ENCODE measurements at places on chromosomes 3 and 15.

- no peak for DNase-seq
Measured at GRCh38 chr15:36738817-36739216, 159.4 kb downstream of the CDIN1 start.

DNA sequence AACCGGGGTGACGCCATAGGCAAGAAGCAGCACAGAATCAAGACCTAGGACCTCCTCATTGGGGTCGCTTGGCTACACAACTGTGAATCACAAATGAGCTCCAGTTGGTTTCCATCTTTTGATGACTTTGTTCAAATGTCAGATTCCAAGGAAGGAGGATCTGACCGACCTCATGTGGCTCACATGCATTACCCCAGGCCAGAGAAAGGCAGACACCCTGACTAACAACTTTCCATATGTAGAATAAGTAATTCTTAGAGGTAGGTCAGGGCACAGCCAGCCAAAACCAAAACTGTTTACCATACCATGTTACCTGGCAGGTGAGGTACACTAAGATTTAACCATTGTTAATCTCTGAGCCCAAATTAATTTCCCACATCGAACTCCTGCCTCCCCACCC lies 96.5 kb downstream of the CCNL1 start:
- DNase-seq: no peak

DNA sequence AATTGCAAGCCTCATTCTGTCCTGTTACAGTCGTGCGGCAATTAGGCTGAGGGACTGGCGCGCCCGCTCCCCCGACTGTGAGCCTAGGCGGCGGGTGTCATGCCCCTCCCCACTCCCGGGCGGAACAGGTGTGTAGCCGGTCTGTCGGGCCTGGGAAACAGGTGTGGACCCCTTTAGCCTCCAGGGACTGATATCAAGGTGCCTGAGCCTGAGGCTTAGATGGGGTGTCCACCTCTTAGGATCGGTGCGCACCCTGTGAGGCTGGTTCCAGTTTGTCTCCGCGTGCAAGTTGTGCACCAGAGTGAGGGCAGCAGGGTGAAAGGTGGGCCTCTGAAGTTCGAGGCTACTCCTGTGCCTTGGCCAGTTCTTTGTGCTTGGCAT lies 686 bp downstream of the VPS8 start:
- no peak for DNase-seq

GRCh38 chr3:16092923-16093322 lies 81.6 kb upstream of the GALNT15 start:
- no peak for DNase-seq

DNA sequence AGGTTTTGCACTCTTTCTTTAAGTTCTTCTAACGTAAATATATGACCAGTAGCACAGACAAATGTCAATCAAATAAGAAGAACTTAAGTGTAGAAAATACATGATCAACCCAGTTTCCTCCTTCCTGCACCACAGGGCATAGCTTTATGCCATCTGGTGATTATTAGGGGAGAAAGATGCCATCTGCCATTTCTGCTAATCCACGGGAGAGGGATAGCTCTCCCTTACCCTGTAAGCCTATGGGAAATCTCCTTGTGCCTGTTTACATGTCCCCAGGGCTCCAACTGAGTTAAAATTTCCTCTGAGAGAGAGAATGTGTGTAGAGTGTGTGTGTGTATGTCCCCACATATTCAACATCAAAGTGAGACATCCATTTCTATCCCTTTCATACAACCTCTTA lies 135.9 kb downstream of the RSL24D1 start:
- no peak for DNase-seq

DNA sequence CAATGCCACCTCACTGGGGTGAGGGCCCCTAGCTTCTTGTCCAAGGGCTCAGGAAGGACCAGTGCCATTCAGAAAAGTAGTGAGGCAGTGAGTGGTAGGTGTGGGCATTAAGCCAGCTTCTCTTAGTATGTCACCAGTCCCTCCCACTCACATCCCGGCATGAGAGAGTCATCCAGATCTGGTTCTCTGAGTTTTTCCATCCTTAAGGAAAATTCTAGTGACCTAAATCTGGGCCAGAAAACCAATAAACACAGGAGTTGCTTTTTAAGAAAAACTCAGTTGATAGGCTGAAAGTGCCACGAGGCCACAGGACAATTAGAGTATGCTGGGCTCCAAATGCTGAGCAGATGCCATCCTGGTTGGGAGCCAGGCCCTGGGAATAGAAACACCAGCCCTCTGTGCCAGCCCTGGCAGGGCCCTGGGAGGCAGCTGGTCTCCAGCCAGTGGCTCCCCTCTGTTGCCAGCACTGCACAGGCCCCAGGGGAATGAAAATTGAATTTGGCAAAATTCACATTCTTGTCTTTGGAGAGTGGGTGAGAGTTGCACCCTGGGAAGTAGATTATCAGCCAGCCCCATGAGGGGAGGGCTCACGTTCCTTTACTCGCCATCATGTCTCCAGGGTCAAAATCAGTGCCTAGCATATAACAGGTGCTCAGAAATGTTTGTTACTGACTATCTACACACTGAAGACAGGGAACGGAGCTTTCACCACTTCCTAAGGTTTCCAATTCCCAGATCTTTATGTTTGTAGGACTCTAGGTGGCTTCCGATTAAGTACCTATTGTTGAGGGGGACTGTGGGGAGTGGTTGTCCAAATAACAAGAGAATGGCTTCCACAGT lies 52.8 kb downstream of the FAM43A start:
- no peak for DNase-seq

- DNase-seq: no peak
Measured at GRCh38 chr15:52225230-52225629, 34.0 kb upstream of the GNB5 start.

- no peak for DNase-seq
Measured at GRCh38 chr3:157174290-157174648, 14.3 kb upstream of the CCNL1 start.

GRCh38 chr15:71549091-71549490 lies 261.3 kb upstream of the NR2E3 start:
- DNase-seq: no peak

- no peak for DNase-seq
Measured at GRCh38 chr3:14897266-14897665, 50.1 kb upstream of the NR2C2 start.

DNA sequence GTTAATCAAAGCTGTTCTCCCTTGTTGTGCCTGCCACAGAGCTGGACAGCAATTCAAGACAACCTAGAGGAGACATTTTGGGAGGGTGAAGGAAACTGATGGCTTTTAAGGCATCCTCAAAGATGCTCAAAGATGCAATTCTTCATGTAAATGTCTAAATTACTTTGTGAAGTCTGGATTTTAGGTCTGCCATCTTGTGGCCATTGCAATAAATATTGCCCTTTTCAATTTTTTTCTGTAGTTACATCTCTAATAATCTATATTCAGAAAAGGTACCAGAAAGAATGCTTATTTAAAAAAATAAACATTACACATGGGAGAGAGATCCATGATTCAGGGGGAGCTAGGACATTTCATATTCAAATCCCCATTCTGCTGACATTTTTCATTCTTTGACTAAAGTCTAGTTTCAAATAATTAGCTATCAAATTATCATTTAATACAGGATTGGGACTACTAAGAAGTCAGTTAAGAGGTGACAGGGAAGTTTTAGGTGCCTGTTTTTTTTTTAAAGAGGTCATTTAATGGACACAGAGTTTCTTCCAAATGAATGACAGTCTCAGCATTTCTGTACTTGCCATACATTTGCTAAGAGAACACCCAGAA lies 259.8 kb upstream of the WNT5A start:
- DNase-seq: no peak

- no peak for DNase-seq
Measured at GRCh38 chr15:29968099-29968894, 114.5 kb upstream of the GOLGA8J start.

- no peak for DNase-seq
Measured at GRCh38 chr15:94272251-94272898, 41.0 kb downstream of the MCTP2 start.

DNA sequence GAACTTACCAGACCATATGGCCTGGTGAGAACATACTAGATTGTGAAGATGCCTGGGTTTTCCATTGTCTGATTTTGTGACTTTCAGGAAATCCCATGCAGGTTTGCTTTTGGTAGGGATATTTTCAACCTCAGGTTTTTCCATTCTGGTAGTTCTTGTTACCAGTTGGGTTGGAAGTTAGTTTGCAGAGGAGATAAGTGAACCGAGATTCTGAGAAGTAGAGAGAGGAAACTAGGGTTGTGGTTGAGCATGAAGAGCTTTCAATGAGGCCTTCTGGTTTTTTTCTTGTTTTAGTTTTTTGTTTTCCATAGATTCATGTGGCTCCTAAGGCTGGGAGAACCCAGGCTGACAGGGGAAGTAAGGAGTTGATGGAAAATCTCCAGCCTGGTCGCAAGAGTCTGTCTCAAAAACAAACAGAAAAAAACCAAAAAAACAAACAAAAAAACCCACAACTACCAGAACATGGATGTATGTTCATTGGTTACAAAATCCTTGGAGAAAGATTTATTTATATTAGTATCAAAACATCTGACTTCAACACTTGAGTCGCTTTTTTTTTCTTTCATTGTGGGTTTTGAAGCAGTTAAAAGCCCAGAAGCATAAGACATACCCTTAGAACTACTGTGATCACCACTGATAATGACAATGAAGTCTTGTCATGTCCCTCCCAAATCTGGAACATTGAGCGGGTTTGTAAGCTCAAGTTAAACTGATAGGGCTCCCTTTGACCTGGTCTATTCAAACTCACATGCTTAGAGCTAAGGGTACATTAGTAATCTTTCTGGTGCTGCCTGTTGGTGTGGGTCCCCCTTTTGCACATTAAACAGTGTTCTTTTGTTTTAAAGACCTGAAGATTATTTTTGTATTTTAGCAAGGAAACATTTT lies 3.2 kb downstream of the GPR171 start:
- no peak for DNase-seq

DNA sequence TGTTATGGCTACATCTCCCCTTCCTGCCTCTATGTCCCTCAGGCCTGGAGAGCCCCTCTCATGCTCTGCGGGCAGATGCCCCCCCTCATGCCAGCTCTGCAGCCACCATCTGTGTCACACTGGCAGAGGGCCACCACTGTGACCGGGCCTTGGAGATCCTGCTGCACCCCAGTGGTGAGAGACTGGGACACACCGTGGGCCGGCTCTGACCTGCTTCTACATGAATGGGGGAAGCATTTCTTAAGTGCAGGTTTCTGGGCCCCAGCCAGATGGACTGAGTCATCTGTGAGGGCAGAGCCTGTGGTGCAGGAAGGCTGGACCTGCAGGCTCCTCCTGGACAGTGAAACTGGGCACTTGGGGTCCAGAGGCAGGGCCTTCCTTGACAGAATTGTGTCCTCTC lies 4.8 kb downstream of the VWA5B2 start:
- DNase-seq: no peak

GRCh38 chr15:35697549-35698299 lies 151.8 kb upstream of the DPH6 start:
- no peak for DNase-seq
